Stimulated activated CD4-positive, alpha-beta T cell treated with anti-CD3 and anti-CD28 coated beads, Interleukin-4, amount 100 ng/mL, for 24 hours (primary cell): ENCODE measurements at places on chromosomes 13 and 19.
A peak's percentile ranks its signal among the peaks of the same experiment; 100 is the strongest.

- DNase-seq, result no peak
These were observed 8.3 kb downstream of the HMGB1 start for GRCh38 chr13:30457306-30457891.

- no peak for DNase-seq
These were observed 26.5 kb downstream of the COMP start for GRCh38 chr19:18764591-18765051.

GRCh38 chr13:58655086-58655485, 1023.5 kb downstream of the PCDH17 start:
- DNase-seq, result no peak

- DNase-seq, result peak; percentile 55
These were observed 1.2 kb downstream of the CGB7 start for GRCh38 chr19:49056101-49056901.

DNA sequence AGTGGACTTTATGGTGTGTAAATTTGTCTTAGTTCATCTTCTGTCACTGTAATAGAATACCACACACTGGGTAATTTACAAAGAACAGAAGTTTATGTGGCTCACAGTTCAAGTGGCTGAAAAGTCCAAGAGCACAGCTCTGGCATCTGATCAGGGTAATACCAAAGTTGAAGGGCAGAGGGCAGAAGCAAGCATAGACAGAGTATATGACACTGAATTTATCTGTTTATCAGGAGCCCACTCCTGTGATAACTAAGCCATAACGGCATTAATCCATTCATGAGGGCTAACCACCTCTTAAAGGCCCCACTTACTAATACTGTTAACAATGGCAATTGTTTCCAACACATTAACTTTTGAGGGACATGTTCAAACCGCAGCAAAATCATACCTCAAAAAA, 4.0 kb upstream of the RFXAP start:
- no peak for DNase-seq

DNA sequence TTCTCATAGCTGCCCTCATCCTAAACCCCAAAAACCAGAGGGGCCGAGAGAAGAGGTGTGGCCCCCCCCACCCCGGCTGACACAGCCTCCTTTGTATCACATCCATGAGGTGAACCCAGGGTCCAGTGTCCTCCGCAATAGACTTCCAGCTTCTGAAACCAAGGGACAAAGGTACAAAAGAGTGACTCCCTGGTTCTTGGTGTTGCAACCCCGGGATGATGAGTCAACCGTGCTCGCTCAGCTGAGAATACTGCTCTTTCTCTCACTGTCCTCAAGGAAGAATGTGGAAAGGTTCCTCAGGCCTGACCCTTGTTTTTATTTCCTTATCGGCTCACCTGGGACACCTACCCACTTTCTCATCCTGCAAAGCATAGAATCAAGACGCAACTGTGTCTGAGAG, 5.5 kb downstream of the SLC15A1 start:
- no peak for DNase-seq

GRCh38 chr13:109198585-109198984, 569.2 kb downstream of the MYO16 start:
- no peak for DNase-seq

DNA sequence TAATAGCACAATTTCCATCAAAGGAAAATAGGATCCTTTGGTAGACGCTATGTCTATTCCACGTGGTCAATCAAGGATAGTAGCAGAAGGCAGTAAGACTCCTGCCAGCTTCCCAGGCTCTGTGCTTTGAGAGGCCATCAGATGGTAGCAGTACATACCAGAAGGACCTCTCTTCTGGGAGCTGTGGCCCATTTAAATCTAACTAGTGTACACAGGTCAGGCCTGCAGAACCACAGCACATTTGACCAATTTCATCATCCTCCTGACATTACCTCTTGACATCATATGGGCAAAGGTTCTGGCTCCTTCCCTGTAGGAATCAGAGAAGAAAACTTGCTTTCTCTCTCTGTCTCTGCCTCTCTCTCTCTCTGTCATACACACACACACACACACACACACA, 229.6 kb upstream of the HTR2A start:
- DNase-seq, result no peak

DNA sequence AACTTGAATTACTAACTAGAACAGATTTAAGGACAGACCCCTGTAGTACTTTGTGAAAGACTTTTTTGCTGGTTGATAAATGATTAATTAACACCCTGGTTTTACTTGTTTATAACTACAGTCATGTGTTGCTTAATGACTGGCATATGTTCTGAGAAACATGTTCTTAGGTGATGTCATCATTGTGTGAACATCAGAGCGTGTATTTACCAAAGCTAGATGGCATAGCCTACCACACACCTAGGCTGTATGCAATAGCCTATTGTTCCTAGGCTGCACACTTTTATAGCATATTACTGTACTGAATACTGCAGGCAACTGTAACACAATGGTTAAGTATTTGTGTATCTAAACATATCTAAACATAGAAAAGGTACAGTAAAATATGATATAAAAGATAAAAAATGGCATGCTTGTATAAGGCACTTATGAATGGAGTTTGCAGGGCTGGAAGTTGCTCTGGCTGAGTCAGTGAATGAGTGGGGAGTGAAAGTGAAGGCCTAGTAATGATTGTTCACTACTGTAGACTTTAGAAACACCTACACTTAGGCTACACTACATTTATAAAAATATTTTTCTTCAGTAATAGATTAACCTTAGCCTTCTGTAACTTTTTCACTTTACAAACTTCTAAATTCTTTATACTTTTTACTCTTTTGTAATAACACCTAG, 260.3 kb downstream of the KCNRG start:
- peak; percentile 28 for DNase-seq

GRCh38 chr13:23608701-23609413, 38.6 kb downstream of the TNFRSF19 start:
- no peak for DNase-seq

- DNase-seq, result no peak
These were observed 104.8 kb upstream of the MIR17HG start for GRCh38 chr13:91242652-91243051.

- DNase-seq, result no peak
These were observed 156.9 kb downstream of the DLEU7 start for GRCh38 chr13:50686551-50686950.

DNA sequence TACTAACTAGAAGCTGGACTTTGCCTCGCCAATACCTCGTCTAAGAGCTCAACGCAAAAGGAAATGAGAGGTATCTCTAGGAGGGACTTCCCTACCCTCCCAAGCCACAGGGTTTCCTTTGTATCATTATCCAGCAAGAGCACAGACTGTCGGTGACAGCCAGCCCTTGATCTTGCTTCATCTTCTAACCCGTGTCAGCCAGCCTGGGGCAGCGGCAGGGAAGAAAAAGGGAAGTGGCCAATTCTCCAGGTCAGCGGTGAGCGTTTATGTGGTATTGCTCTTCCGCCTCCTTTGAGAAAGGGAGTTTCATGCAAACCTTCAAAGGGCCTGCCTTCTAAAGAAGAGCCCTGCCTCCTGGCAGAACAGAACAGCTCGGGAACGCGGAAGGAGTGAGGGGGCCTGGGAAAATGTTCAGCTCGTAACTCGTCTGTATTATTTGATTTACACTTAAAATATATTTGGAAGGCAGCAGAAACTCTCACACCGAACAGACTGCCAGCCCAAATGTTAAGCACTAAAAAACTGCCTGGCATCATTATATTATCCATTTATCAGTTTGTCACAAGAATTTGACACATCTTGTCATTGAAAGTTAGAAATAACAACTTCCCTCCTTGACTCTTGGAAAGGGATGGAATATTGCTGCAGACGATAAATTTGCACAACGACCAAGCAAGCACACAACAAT, 41.8 kb downstream of the EFNB2 start:
- DNase-seq, result no peak

DNA sequence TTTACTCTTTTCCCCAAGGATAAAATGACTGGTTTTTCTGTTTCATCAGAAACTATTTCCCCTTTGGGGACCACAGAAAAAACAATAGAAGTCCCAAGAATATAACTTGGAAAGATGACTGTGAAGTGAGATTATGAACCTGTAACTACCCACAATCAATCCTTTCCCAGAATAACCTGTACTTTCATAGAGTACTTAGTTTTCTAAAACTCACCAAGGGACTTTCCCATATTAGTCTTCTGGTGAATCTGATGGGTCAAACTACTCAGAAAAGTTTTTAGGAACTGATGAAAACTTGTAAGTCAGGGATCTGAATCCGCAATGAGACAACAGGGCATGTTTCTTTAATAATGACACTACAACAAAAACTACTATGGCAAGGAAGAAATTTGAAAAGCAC, 62.6 kb downstream of the STK24 start:
- DNase-seq, result no peak

DNA sequence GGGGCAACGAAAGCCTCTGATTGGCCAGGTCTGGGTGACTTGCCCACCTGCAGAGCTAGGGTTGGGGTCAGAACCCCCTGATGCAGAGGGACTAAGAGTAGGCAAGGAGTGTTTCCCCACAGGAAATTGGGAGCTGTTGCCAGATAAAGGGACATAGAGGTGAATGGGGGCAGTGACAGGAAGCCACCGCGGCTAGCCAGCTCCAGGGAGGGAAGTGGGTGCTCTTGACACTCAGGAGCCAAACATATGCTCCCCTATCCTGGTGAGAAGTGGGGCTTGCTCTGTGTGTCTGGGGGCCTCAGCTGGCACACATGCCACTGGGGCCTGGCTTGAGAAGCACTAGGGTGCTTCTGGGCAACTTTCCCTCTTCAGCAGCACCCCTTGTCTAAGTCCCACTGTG, 26.0 kb downstream of the WDR88 start:
- DNase-seq, result no peak
